ENCODE measurements at places on chromosomes 11 and 22. TPM values are rescaled to one million over a fixed set of nuclear protein-coding genes. Genes with fewer than 3 reads are reported as not detected.

GRCh38 chr11:71281831-71282230 is 29.5 kb upstream of the SHANK2 start:
- no peaks in the 10 kb centered on the region for H3K36me3 ChIP-seq
- no peak overlapping the region for H3K4me3 ChIP-seq
- peaks cover 12% of the 10 kb centered on the region for H3K27me3 ChIP-seq
- H3K4me1 ChIP-seq: no peaks in the 10 kb centered on the region
- no peak for DNase-seq

DNA sequence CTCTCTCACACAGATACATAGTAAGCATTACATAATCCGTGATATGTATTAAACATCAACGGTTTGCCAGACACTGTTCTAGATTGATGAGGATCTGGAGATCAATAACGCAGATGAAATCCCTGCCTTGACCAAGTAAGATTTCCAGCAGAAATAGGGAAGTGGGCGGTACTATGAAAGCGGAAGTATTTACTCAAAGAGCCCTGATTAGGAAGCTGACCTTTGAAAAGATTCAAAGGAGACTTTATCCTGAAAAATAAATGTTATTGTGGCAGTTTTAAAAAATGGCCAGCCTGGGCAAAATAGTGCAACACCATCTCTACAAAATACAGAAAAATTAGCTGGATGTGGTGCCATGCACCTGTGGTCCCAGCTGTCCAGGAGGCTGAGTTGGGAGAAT is 26.8 kb downstream of the GAB2 start:
- no peak overlapping the region for H3K4me3 ChIP-seq
- H3K36me3 ChIP-seq: no peaks in the 10 kb centered on the region
- DNase-seq: no peak
- H3K27ac ChIP-seq: no peak overlapping the region
- no peaks in the 10 kb centered on the region for H3K27me3 ChIP-seq
- H3K4me1 ChIP-seq: no peaks in the 10 kb centered on the region

GRCh38 chr22:20940186-20940651 is 23.0 kb downstream of the CRKL start:
- peak overlapping the region; percentile 4 for H3K27ac ChIP-seq
- H3K4me3 ChIP-seq: no peak overlapping the region
- DNase-seq: no peak
- peaks cover 14% of the 10 kb centered on the region for H3K36me3 ChIP-seq

GRCh38 chr11:64582885-64583284 is 8.1 kb upstream of the SLC22A12 start:
- no peak overlapping the region for H3K27ac ChIP-seq
- no peaks in the 10 kb centered on the region for H3K36me3 ChIP-seq
- peaks cover 7% of the 10 kb centered on the region for H3K27me3 ChIP-seq
- H3K4me3 ChIP-seq: no peak overlapping the region

DNA sequence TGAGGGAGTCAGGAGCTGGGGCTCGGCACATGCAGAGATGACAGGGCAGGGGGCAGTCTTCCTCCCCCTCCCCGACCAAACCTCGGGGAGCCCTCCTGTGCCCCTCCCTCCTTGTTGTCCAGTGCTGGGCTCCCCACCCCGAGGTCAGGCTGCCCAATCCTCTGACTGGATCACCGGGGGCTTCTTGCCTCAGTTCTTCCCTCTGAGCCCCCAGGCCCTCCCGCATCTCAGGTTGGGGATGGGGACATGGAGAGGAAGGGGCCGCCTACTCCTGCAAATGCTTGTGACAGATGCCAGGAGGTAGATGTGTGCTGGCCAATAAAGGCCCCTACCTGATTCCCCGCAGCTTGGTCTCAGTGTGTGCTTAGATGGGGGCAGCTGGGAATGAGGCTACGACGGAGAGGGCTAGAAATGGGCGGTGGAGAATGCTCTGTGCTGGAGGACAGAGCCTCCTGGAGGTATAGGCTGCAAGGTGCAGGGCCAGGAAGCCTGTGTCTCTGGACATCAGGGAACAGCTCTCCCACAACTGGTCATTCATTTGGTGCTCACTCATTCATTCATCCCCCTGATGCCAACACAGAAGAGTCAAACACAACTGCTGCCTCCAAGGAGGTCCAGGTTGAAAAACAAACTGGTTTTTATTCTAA is 8.4 kb downstream of the RHBDD3 start:
- H3K4me1 ChIP-seq: peaks cover 12% of the 10 kb centered on the region
- no peaks in the 10 kb centered on the region for H3K36me3 ChIP-seq
- H3K27me3 ChIP-seq: no peaks in the 10 kb centered on the region
- H3K27ac ChIP-seq: no peak overlapping the region
- H3K4me3 ChIP-seq: no peak overlapping the region
- DNase-seq: no peak

DNA sequence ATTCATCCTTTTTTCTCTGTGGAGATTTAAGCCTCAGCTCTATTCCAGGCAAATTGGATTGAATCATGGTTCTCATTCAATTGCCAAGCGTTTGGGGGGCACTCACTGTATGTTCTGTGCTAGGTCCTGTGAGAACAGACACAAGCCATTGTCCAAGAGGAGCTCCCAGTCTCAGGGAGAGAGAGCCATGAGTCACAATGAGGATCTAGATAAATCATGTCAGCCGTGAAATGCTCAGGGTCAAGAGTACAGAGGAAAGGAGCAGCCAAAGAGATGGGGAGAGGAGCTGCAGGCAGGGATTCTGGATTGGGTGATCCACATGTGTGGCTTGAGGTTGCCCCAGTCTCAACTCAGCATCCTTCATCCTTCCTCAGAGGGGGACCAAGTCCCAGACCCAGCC is 93.6 kb downstream of the FEZ1 start:
- no peaks in the 10 kb centered on the region for H3K27me3 ChIP-seq
- DNase-seq: no peak
- no peak overlapping the region for H3K4me3 ChIP-seq

- no peaks in the 10 kb centered on the region for H3K4me1 ChIP-seq
- H3K4me3 ChIP-seq: no peak overlapping the region
- no peak for DNase-seq
- no peak overlapping the region for H3K27ac ChIP-seq
Measured at GRCh38 chr11:82308979-82309378, 424.7 kb downstream of the FAM181B start.

- H3K36me3 ChIP-seq: peaks cover 9% of the 10 kb centered on the region
- no peaks in the 10 kb centered on the region for H3K27me3 ChIP-seq
- H3K27ac ChIP-seq: peak overlapping the region; percentile 56
- DNase-seq: peak; percentile 60
- no peak overlapping the region for H3K4me3 ChIP-seq
- peaks cover 36% of the 10 kb centered on the region for H3K4me1 ChIP-seq
Measured at GRCh38 chr11:68396516-68396915, 64.0 kb upstream of the PPP6R3 start.

DNA sequence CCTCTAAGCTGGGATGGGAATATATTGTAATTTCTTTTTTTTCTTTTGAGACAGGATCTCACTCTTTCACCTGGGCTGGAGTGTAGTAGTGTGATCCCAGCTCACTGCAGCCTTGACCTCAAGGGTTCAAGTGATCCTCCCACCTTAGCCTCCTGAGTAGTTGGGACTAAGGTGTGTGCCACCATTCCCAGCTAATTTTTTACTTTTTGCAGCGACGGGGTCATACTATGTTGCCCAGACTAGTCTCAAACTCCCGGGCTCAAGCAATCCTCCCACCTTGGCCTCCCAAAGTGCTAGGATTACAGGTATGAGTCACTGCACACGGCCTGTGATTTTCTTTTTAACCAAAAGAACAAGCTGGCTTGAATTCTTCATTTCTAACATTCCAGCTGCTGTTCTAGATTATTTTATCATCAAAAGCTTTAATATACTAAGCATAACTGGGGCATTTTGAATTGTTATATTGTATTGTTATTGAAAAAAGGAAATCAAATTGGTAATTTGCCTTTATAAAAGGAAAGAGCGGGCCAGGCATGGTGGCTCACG is 26.8 kb upstream of the PPP2R1B start:
- no peak for DNase-seq
- no peak overlapping the region for H3K4me3 ChIP-seq
- peaks cover 19% of the 10 kb centered on the region for H3K4me1 ChIP-seq
- peak overlapping the region; percentile 70 for H3K27ac ChIP-seq
- no peaks in the 10 kb centered on the region for H3K27me3 ChIP-seq
- H3K36me3 ChIP-seq: no peaks in the 10 kb centered on the region

DNA sequence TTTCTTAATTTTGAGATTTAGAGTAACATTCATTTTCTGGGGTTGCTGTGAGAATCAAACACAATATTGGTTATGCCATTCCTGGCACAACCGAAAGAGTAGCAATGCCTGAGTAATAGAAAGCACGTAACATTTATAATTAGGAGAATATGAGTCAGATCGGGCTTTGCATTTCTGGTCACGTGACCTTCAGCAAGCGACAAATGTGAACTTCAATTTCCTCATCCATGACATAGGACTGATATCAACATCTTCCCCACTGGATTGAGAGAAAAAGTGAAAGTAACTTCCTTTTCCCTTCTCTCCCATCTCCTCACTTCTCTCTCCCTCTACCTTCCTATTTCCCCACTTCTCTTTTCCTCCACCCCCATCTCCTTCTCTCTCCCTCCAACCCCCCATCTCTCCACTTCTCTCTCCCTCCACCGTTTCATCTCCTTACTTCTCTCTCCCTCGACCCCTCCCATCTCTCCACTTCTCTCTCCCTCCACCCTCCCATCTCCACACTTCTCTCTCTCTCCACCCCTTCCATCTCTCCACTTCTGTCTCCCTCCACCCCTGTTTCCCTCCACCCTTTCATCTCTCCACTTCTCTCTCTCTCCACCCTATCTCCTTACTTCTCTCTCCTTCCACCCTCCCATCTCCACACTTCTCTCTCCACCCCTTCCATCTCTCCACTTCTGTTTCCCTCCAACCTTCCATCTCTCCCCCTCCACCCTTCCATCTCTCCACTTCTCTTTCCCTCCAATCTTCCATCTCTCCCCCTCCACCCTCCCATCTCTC is 33.5 kb upstream of the CAT start:
- no peaks in the 10 kb centered on the region for H3K27me3 ChIP-seq
- no peaks in the 10 kb centered on the region for H3K4me1 ChIP-seq
- H3K4me3 ChIP-seq: peak overlapping the region; percentile 15
- DNase-seq: no peak
- no peaks in the 10 kb centered on the region for H3K36me3 ChIP-seq

Gene GRAP2
- total RNA-seq: 0.44 TPM

Gene APOA4
- not detected for total RNA-seq

Gene LSP1
- total RNA-seq: 16.0 TPM

Gene OR52K1
- total RNA-seq: not detected
